ENCODE measurements at places on chromosomes 11 and 22. TPM values are rescaled to one million over a fixed set of nuclear protein-coding genes. Genes with fewer than 3 reads are reported as not detected.

OR56A1 gene
- total RNA-seq: 0.03 TPM

OTOG gene
- total RNA-seq: 0.12 TPM

SWAP70 gene
- total RNA-seq: 24.3 TPM

CD3E gene
- total RNA-seq: 15.7 TPM

SCN3B gene
- 0.75 TPM for total RNA-seq

MS4A6E gene
- not detected for total RNA-seq

SYNGR1 gene
- 41.8 TPM for total RNA-seq

SERPING1 gene
- 614 TPM for total RNA-seq

SORL1 gene
- 71.3 TPM for total RNA-seq

PRG2 gene
- total RNA-seq: 0.26 TPM

LRRC75B gene
- total RNA-seq: 49.4 TPM

- DNase-seq: no peak
Measured at GRCh38 chr11:30471244-30471643, 114.9 kb downstream of the MPPED2 start.

- DNase-seq: no peak
Measured at GRCh38 chr11:8719721-8720120, 37.1 kb downstream of the RPL27A start.

DNA sequence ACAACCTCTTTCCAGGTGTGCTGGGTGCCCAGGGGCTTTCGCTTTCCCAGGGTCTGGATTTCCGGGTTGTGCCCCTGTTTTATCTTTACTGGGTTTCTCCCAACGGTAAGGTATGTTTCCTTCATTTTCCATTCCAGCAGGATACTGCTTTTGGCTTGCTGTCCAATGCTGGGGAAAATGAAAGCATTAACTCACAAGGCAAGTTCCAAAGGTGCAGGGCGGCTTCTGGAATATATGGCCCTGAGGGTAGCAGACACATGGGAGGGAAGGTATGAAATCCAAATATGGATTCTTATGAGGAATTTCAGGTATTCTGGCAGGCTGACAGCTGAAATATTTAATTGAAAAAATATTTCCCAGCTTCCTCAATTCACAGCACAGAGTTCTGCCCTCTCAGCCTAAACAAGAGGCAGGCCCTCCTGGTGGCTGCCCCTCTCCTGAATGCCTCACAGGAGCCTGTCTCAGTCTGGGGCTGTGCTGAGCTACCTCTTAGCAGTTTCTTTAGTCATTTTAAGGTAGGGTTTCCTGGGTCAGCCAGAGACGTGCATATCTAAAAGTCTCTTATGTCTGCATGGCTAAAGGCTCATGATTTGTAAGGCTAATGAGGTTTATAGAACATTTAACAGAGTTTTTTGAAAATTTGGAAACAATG, 318.6 kb upstream of the B3GAT1 start:
- no peak for DNase-seq

GRCh38 chr11:127385071-127385470, 384.5 kb upstream of the KIRREL3 start:
- DNase-seq: no peak

- DNase-seq: no peak
Measured at GRCh38 chr11:73344191-73344607, 32.0 kb upstream of the RELT start.

DNA sequence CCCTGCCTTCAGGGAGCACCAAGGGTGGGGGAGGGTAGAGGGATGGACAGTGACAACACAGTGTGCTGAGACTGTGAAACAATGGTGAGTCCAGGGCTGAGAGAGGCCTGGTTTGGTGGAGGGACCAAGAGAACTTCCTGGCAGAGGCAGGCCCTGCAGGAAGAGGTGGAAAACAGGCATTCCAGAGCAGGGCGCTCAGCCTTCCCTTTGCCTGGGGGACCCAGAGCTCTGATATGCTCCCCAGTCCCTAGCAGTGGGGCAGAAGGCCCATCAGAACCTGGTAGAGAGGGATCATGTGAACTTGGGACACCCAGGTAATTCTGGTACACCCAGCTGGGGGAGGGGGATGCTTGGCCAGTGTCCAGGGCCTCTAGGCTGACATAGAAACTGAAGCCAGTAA, 17.2 kb upstream of the UVRAG start:
- DNase-seq: no peak

DNA sequence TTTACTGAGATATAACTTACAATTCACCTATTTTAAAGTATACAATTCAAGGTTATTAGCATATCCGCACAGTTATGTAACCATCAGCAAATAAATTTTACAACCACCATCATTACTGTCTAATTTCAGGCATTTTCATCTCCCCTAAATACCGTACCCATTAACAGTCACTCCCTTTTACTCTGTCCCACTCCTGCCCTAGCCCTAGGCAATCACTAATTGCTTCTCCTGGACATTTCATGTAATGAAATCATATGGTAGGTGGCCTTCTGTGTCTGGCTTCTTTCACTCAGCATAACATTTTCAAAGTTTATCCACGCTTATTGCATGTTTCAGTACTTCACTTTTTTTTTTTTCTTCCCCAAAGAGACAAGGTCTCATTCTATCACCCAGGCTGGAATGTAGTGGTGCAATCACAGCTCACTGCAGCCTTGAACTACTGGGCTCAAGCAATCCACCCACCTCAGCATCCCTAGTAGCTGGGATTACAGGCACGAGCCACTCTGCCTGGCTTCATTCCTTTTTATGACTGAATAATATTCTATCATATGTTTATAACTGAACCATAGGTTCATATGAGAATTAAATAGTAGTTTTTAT, 61.4 kb upstream of the CHRM4 start:
- no peak for DNase-seq

GRCh38 chr11:66762088-66762487, 33.1 kb upstream of the SPTBN2 start:
- DNase-seq: no peak

GRCh38 chr11:70040452-70040851, 37.7 kb upstream of the ANO1 start:
- DNase-seq: no peak

DNA sequence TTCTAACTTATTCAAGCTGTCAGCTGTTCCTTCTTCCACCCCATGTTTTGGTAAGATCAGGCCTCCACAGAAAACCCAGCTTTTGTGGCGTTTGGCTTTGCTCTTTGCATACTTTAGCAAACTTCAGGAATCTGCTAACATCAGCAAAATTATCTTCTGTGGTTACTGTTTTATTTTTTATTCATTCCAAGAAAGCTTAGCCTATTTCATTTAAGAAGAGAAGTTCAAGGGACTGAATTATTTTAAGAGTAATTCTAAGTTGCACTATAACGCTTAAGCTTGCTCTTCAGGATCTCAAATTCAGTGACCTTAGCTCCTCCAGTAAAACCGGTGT, 1.1 kb downstream of the JHY start:
- DNase-seq: no peak

- no peak for DNase-seq
Measured at GRCh38 chr11:47553406-47553743, 443 bp upstream of the CELF1 start.

GRCh38 chr22:49480331-49480730, 347.3 kb downstream of the BRD1 start:
- no peak for DNase-seq

GRCh38 chr22:37884420-37884819, 21.7 kb upstream of the MICALL1 start:
- DNase-seq: no peak

DNA sequence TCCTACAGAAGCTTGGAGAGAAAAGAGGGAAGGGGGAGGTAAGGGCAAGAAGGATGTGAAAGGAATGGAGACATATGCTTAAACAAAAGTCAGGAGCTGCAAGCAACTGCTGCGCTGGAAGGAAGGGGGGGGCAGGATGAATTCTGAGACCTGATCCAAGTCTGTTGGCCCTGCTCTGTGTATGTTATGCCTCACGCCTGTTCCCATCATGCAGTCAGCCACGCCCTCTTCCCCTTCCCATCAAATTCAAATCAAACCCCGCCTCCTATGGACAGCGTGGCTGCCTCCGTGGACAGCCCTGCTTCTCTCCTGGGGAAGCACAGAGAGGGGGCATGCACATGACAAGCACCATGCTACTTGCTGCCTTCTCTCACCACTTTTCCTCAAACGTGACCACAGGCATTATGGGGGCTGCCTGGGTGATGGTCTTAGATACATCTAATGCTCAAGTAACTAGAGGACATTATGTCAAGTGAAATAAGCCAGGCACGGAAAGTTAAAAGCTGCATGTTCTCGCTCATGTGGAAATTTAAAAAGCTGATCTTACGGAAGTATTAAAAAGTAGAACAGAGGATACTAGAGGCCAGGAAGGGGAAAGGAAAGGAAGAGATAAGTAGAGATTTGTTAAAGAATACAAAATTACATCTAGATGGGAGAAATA, 45.8 kb upstream of the CYP2D6 start:
- DNase-seq: no peak

GRCh38 chr11:83728281-83728680, 442.1 kb upstream of the CCDC90B start:
- no peak for DNase-seq

GRCh38 chr11:77569676-77570070, 20.1 kb upstream of the AQP11 start:
- no peak for DNase-seq

DNA sequence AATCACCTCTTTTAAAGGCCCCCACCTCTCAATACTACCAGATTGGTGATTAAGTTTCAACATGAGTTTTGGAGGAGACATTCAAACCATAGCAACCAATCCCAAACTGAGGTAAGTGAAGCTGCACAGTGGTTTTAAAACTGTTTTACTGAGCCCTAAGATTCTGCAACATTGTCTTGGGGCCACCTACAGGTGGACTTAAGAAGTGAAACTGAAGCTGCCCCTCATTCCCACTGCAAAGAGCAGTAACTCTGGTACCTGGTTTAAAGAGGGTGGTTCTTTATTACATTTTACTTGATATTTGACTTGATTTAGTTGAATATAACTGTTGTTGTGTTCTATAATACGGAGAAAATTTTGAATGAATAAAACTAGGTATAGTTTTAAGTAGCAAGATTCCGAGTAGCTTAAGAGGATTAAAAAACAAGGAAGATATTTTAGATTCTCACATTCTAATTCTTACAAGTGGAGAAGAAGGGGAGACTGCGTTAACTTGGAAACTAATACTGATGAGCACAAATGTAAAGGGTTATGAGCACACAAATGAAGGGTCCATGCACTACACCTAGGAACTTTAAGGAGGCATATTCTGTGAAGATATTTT, 26.7 kb downstream of the SYT9 start:
- DNase-seq: no peak

DNA sequence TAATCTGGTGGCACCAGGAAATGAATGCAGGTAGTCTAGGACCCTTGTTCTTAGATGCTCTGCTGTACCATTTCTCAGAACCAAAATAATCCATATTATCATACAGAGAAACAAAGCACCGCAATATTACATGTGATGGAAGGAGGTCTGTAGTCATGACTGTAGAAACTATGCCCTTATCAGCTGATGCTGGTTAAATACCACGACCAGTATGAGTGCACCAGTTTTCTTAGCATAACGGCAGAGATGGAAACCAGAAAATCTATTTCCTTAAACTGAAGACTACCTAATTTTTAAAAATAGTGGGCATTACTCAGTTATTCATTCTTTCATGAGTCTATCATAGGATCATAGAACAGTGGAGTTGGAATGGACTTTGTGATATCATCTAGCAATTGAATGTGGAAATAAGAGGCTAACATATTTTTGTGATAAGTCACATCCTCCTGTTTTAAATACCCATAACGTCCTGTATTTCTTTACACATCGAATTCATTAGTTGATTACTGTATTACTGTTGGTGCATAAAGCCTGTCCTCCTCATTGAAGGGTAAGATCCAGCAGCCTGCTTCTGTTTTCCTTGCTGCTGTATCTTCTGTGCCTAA, 15.1 kb downstream of the JHY start:
- no peak for DNase-seq

GRCh38 chr11:69270941-69271340, 23.0 kb upstream of the MYEOV start:
- no peak for DNase-seq

DNA sequence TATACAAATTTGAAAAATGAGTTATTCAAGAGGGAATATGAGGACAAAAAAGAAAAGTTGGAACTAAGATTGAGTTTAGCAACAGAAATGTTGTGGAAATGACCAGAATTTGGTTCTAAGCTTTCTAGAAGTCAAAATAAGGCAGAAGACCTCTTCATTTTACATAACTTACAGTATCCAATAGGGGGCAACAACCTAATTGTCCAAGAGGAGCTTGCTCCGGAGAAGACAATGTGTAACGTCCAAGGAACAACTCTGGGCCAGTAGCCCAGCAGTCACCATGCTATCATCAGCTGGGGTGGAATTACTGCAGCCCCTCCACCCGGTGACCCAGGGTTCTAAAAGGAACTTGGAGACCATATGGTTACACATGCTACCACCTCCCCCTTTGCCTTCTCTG, 14.1 kb downstream of the CNTF start:
- no peak for DNase-seq

DNA sequence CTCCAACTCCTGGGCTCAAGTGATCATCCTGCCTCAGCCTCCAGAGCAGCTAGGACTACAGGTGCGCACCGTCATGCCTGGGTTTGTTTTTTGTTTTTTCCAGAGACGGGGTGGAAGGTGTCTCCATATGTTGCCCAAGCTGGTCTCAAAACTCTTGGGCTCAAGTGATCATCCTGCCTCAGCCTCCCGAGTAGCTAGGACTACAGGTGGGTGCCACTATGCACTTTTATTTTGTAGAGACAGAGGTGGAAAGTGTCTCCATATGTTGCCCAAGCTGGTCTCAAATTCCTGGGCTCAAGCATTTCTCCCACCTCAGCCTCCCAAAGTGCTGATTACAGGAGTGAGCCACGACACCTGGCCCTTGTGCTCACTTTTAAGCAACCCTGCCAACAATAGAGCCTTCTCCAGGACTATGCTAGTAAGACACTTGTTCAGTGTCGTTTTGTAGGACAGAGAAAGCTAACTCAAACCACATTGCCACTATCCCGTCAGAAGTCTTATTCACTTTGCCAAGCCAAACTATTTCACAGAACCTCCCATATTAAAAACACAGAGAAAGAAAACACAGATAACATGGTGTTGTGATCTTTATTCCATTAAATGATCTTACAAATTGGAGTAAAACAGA, 9.4 kb upstream of the PLAAT3 start:
- DNase-seq: no peak

GRCh38 chr11:72750086-72750485, 2.1 kb downstream of the ARAP1 start:
- DNase-seq: no peak

DNA sequence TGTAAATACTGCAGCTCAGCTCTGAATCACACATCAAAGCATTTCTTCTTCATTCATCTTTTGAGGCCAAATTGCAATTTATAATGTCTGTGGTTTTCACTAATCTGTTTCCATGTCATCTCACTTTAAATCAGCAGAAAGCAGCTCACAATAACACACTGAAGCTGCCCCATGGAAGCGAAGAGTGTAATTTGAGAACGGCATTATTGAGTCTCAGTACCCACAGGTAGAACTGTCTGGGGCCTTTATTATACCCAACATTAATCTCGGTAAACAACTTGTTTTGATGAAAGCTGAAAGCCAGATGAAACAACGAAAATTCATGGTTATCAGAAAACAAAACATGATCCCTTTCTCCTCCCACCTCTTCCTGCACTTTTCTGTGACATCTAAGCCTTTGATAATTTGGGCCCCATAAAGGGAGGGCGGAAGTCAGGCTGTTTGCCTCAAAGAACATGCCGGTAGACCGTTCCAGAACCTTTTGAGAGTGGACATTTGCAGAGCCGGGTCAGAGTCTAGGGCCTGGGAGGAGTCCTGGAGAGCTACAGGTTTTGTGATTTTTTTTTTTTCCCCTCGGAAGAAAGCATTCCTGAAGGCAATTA, 68.2 kb upstream of the SESN3 start:
- no peak for DNase-seq

- DNase-seq: peak; percentile 63
Measured at GRCh38 chr11:2526808-2527381, 82.1 kb downstream of the KCNQ1 start.
